ENCODE measurements at places on chromosomes 12 and 14.

DNA sequence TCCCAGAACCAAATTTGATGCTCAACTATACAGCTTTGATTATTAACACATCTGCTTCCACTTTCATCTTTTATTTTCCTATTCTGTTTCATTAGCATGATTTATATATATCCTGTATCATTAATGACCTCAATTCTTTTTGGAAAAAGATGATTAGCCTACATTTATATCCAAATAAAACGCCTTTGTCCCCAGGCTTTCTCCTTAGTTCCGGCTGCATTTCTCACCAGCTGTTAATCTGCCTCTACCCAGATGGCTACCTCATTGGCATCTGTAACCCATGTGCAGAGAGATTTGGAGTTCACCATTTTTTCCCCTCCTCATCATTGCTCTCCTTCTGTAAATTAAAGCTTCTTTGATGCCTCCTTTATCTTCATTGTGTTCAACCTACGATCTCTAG, 336.8 kb upstream of the RGS6 start:
- H3K36me3 ChIP-seq, result no peaks in the 10 kb centered on the region
- H3K4me1 ChIP-seq, result peaks cover 18% of the 10 kb centered on the region
- DNase-seq, result no peak
- H3K27ac ChIP-seq, result no peak overlapping the region

DNA sequence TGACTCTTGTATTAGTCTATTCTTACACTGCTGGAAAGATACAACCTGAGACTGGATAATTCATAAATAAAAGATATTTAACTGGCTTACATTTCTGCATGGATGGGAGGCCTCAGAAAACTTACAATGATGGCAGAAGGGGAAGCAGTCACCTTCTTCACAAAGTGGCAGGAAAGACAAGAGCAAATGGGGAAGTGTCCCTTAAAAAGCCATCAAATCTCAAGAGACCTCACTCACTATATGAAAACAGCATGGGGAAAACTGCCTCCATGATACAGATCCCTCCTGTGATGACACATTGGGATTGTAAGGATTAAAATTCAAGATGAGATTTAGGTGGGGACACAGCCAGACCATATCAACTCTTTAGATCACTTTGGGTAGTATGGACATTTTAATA, 83.7 kb downstream of the TMTC3 start:
- H3K4me3 ChIP-seq, result no peak overlapping the region
- no peaks in the 10 kb centered on the region for H3K27me3 ChIP-seq
- H3K36me3 ChIP-seq, result no peaks in the 10 kb centered on the region
- DNase-seq, result no peak
- H3K4me1 ChIP-seq, result no peaks in the 10 kb centered on the region

DNA sequence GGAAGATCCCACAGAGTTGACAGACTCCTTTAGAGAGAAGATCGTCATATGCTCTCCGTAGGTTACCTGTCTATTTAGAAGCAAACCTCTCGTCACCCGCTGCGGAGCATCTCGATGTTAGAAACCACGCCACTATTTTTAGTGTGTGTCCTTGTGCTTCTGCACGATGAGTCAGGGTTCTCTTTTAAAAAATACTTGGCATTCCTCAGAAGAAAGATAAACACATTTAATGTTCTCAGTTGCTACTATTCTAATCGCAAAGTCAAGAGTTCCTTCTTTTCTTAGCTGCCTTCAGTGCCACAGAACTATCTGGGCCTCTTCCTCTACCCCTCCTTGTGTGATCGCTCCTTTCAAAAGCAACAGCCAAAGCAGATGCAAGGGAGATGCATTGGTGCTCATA, 192.4 kb downstream of the PELI2 start:
- H3K27me3 ChIP-seq, result no peaks in the 10 kb centered on the region
- no peak for DNase-seq
- H3K36me3 ChIP-seq, result no peaks in the 10 kb centered on the region
- H3K27ac ChIP-seq, result no peak overlapping the region
- H3K4me3 ChIP-seq, result no peak overlapping the region

GRCh38 chr12:119178544-119179334, at the start of gene HSPB8:
Gene HSPB8, plus strand, starts transcription at chr12:119178931. Its CDS starts 382 bp downstream, at chr12:119179313.
- H3K36me3 ChIP-seq, result no peaks in the 10 kb centered on the region
- no peak for DNase-seq
- no peak within 1 kb of the TSS for H3K4me3 ChIP-seq
- H3K27me3 ChIP-seq, result no peaks in the 10 kb centered on the region
- no peak within 1 kb of the TSS for H3K27ac ChIP-seq

DNA sequence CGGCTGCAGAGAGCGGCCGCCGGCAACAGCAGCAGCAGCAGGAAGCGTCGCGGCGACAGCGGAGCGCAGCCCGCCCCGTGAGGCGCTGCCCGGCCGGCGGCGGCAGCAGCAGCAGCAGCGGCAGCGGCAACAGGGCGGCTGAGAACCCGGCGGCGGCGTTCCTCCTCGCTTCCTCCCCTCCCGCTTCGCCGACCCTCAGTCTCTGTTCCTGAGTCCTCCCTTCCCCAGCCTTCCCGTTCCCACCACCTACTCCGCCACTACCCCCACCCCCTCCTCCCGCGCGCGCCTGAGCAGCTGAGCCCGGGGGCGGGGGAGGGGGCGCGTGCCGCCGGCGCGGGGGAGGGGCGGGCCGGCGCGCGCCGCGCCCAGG, 310 bp downstream of the BICDL1 start:
- peak overlapping the region; percentile 52 for H3K4me3 ChIP-seq
- H3K27me3 ChIP-seq, result no peaks in the 10 kb centered on the region
- no peaks in the 10 kb centered on the region for H3K36me3 ChIP-seq

DNA sequence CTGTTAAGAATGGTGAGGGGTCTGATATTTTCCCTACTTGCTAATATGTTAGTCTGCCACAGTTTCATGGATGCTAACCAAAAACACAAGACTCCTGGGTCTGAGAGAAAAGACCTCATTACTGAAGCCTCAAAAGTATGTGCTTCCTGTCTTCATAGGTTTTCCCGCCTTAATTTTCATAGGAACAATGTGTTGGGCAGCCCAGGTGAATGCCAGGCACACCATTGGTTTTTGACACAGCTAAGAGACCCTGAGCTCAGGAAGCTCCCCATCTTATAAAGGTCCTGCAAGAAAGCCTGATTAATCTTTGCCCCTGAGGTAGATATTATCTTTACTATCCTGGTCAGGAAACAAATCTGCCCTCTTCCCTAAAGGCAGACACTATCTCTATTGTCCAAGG, 464.1 kb downstream of the MDGA2 start:
- no peaks in the 10 kb centered on the region for H3K4me1 ChIP-seq
- H3K4me3 ChIP-seq, result no peak overlapping the region
- DNase-seq, result no peak
- no peaks in the 10 kb centered on the region for H3K27me3 ChIP-seq

- no peak overlapping the region for H3K27ac ChIP-seq
- DNase-seq, result peak; percentile 7
- H3K4me3 ChIP-seq, result no peak overlapping the region
- H3K36me3 ChIP-seq, result no peaks in the 10 kb centered on the region
Observed at GRCh38 chr12:32365473-32366064, 33.8 kb upstream of the FGD4 start.
